ENCODE measurements at places on chromosomes 1 and 21.

GRCh38 chr21:26437326-26438009, 135.6 kb downstream of the CYYR1 start:
- DNase-seq = no peak

- no peak for DNase-seq
These were observed 108.9 kb upstream of the ZBTB40 start for GRCh38 chr1:22342734-22343191.

DNA sequence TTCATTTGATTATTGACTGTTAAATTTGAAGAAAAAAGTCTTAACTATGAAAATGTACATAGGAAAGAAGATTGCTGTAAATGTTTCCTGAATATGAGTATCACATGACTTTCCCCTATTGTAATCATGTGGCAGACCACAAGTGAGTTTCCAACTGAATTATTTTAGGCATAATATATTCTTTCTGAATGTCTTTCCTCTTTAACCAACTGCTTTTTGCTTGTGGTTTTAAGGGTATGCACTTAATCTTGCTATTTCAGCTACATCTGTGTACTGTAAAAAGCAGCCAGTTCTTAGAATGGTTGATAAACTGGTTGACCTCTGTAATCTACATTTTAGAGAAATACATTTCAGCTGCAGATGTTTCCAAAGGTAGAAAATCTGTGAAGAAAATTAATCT, 400.7 kb downstream of the NEGR1 start:
- DNase-seq = peak; percentile 1

- DNase-seq = no peak
These were observed 5.7 kb downstream of the MYBPH start for GRCh38 chr1:203169770-203170520.

DNA sequence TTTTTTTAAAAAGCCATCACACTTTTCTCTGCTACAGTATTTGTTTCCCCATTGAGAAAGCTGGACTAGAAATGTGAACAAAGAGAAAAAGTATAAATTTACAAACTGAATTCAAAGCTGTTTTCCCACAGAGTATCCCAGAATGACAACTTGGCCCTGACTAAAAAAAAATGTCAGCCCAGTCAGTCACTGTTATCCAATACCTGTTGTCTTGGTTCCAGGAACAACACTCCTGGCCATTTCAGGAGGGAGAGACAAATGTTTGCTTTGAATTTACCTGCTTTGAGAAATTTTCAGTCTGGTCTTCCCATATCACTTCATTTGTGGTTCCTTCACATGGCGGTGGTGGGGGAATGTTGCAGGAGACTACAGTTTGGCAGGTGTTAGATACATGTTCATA, 46.2 kb downstream of the COLGALT2 start:
- no peak for DNase-seq

- DNase-seq = peak; percentile 44
These were observed 194.4 kb downstream of the EIF4G3 start for GRCh38 chr1:20982316-20982715.

DNA sequence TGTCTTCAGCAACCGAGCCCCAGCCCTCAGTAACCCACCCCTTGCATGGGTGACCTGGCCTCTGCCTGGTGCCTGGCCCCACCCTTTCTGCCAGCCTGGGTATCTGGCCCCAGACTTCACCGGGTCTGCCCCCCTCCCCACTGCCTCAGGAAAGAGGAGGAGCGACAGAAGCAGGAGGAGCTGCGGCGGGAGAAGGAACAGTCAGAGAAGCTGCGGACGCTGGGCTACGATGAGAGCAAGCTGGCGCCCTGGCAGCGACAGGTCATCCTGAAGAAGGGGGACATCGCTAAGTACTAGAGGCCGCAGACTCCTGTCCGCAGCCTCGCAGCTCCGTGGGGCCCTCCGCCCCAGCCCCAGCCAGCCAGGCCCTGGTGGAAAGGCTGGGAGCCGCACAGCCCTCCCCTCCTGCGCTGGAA, 6.1 kb downstream of the TNFRSF25 start:
- DNase-seq = no peak

DNA sequence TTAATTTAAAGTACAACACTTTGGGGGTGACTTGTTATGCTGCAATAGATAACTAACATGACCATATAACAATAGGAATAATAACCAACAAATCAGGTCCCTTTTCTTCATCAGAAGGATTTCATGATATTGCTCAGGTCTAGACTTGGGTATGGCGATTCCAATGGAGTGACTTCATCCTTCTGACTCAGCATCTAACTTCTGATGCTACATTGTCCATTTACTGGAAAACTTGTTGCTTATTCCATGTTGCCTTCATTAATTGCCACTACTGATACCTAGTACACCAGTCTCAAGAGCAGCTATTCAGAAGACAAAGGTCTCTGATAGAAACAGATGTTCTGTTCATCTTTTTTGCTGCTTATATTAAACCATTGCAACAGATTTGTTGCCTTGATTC, 324.3 kb downstream of the TGFB2 start:
- peak; percentile 64 for DNase-seq

DNA sequence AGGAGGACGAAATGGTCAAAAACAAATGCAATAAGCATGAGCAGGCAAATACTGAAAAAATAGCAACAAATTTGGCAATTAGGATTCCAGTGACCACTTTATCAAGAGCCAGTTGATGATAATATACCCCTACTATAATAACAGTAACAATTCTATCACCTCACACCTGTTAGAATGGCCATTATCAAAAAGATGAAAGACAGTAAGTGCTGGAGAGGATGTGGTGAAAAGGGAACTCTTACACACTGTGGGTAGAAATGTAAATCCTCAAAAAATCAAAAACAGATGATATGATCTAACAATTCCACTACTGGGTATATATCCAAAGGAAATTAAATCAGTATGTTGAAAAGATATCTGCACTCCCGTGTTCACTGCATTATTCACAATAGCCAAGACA, 114.3 kb upstream of the GFI1 start:
- DNase-seq = no peak

DNA sequence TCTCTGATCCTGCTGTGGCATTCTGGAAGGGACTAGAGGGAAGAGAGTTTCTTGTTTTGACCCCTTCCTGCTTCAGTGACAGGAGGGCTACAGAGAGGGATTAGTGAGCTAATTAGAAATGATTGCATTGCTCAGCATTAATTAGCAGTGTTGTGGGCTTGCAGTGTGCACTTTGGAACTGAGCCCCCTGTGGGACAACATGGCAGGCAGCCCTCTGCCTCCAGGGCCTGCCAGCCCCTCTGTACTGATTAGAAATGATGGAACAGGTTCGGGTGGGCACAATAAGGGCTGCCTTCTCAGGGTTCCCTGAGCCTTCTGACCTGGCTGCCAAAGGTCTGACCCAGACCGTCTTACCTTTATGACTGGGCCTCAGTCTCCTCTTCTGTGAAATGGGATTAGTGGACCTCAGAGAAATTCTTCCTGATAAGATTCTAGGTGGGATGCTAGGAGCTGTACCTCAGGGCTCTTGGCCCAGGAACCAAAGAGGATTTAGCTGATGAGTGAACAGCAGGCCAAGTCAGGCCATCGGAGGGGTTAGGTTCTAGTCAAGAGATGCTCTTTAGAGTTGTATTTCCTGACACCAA, 39.6 kb downstream of the TMEM53 start:
- no peak for DNase-seq

- DNase-seq = peak; percentile 29
These were observed 26.7 kb downstream of the MIA3 start for GRCh38 chr1:222644636-222644980.

GRCh38 chr1:39648496-39648895, 9.1 kb upstream of the HEYL start:
- DNase-seq = no peak

Data from M059J (cell line).